ENCODE measurements at places on chromosomes 12 and 14. TPM values are rescaled to one million over a fixed set of nuclear protein-coding genes. Genes with fewer than 3 reads are reported as not detected.

Gene PSMC1
- 108 TPM for total RNA-seq

Gene IL26
- total RNA-seq, result 2.1 TPM

Gene NANOG
- not detected for total RNA-seq

Gene UNC79
- 0.05 TPM for total RNA-seq

Gene KRT73
- total RNA-seq, result not detected

Gene CIT
- 57.5 TPM for total RNA-seq

Gene WDR89
- 27.3 TPM for total RNA-seq

Gene FAM222A
- 0.29 TPM for total RNA-seq
